CD8-positive, alpha-beta memory T cell (primary cell): ENCODE measurements at places on chromosomes 4 and X. TPM values are rescaled to one million over a fixed set of nuclear protein-coding genes. Genes with fewer than 3 reads are reported as not detected.

CYTL1 gene
- not detected for total RNA-seq

GRCh38 chr4:158130204-158130603 lies 42.6 kb downstream of the GASK1B start:
- H3K4me3 ChIP-seq: no peak overlapping the region
- H3K27me3 ChIP-seq: no peaks in the 10 kb centered on the region
- no peak overlapping the region for H3K27ac ChIP-seq
- no peak for DNase-seq
- H3K36me3 ChIP-seq: no peaks in the 10 kb centered on the region
- no peaks in the 10 kb centered on the region for H3K4me1 ChIP-seq

DNA sequence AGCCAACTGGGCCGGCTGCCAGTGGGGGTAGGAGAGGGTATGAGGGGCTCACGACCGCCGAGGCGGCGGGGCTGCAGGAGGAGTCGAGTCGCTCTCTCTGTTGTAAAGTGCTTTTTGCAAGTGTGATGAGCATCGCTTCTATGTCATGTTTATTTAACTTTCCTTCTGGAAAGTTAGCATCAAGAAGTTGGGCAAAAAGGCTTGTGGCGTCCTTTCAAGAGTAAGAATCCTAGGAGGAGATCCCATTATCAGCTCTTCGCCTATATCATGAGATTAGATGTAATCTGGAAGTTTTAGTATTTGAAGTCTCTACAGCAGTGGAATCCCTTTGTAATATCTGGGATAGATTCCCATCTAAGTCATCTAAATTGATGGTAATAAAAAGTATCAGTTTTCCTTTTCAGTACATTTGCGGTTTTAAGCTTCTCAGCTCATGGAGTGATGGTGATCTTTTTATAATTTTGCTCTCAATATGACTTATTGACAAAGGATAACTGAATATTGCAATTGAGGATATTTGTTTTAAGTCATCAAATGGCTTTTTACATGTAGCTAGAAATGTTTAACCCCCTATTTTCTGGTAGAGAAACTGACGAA lies 1.7 kb downstream of the GALNT7 start:
- H3K27me3 ChIP-seq: no peaks in the 10 kb centered on the region
- no peaks in the 10 kb centered on the region for H3K36me3 ChIP-seq
- no peak for DNase-seq

GRCh38 chr4:52266537-52267137 lies 215.5 kb downstream of the SPATA18 start:
- no peak for DNase-seq
- H3K4me3 ChIP-seq: no peak overlapping the region
- H3K27me3 ChIP-seq: no peaks in the 10 kb centered on the region
- H3K36me3 ChIP-seq: no peaks in the 10 kb centered on the region
- H3K27ac ChIP-seq: no peak overlapping the region
- no peaks in the 10 kb centered on the region for H3K4me1 ChIP-seq

GRCh38 chr4:182185491-182185890 lies 57.7 kb upstream of the TENM3 start:
- no peak overlapping the region for H3K27ac ChIP-seq
- no peak for DNase-seq
- no peaks in the 10 kb centered on the region for H3K4me1 ChIP-seq
- no peaks in the 10 kb centered on the region for H3K27me3 ChIP-seq
- no peaks in the 10 kb centered on the region for H3K36me3 ChIP-seq

BEX5 gene
- total RNA-seq: 1.5 TPM

DNA sequence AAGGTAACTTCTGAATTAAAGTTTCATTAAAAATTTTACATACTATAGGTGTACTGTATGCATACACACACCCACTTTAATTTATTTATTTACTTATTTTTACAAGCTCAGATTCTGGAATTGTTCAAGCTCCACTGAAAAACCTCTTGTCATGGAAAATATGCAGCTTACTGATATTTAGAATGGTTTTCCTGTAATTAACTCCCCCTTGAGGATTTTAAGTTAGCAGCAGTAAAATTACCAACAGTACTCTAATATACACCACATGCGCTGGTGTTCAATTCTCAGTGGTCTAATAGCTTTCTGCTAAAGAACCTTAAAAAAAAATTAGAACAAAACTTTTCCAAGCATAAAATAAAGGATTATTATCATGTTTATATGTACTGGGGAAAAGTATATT lies 12.0 kb downstream of the MAB21L2 start:
- H3K4me1 ChIP-seq: no peaks in the 10 kb centered on the region
- H3K36me3 ChIP-seq: peaks cover 22% of the 10 kb centered on the region
- no peaks in the 10 kb centered on the region for H3K27me3 ChIP-seq
- H3K4me3 ChIP-seq: no peak overlapping the region
